Adrenal gland (tissue), 19 donors: ENCODE measurements at places on chromosomes 13 and 19. TPM values are rescaled to one million over a fixed set of nuclear protein-coding genes. Genes with fewer than 3 reads are reported as not detected.

Gene VSTM2B
- 0.17 TPM for polyA plus RNA-seq

Gene LTBP4
- polyA plus RNA-seq: 272 TPM

Gene THSD1
- 0.95 TPM for polyA plus RNA-seq

Gene MRPS12
- 27.0 TPM for polyA plus RNA-seq

Gene SRRM5
- 4.7 TPM for polyA plus RNA-seq

Gene COLGALT1
- 30.7 TPM for polyA plus RNA-seq

Gene SMIM17
- polyA plus RNA-seq: 0.07 TPM

Gene STOML3
- not detected for polyA plus RNA-seq

Gene ZNF587
- polyA plus RNA-seq: 23.0 TPM

Gene PINLYP
- 4.3 TPM for polyA plus RNA-seq

Gene INSL3
- polyA plus RNA-seq: not detected

Gene PSG2
- not detected for polyA plus RNA-seq

Gene CARS2
- 54.3 TPM for polyA plus RNA-seq

Gene CRTC1
- 18.1 TPM for polyA plus RNA-seq
